Cortex of kidney (tissue), 1 donor: ENCODE measurements at places on chromosomes 7 and 10.

DNA sequence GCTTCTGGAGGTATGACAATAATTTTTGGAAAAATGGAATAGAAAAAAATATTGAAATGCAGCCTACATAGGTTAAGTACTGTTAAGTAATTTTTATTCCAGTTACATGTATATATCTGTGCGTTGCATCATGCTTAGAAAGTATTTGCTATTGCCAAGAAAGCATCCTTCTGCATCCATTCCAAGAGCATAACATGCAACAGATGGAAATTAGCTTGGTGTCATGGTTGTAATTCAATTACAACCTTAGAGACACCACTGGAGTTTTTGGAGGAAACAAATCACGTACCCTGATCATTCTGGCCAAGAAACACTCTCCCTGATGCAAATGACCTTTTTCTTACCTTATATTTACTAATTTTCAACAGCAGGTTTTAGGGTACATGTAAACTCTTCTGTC is 1.7 kb downstream of the AKR1B1 start:
- DNase-seq, result no peak

DNA sequence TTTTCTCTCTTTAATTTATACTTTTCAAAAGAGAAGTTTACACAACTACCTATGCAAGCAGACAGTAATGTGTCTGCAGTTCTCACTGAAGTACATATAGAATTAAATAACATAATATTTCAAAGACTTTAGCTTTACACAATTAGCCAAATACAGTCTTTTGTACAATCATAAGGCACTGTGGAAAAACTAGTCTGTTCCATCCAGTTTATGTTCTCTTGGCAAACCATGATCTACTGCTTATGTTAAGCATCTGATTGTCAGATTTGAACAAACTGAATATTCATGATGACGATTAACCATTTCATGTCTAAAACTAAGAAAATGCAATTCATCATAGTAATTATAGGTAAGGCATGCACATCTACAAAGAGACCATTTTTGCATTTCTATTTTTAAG is 842 bp downstream of the SEMA3A start:
- no peak for DNase-seq

DNA sequence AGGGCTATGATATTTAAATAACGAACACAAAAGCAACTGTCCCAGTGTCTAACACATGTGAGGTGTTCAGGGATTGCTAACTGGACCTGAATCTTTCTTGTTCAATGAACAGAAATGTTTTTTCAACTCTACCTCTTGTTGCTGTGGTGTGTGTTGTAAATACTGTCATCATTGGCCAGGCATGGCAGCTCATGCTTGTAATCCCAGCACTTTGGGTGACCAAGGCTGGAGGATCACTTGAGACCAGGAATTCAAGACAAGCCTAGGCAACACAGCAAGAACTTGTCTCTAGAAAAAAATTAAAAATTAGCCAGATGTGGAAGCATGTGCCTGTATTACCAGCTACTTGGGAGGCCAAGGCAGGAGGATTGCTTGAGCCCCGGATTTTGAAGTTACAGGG is 1250.9 kb downstream of the TYW1 start:
- no peak for DNase-seq

GRCh38 chr7:107591421-107591820 is 11.4 kb downstream of the BCAP29 start:
- DNase-seq, result no peak

DNA sequence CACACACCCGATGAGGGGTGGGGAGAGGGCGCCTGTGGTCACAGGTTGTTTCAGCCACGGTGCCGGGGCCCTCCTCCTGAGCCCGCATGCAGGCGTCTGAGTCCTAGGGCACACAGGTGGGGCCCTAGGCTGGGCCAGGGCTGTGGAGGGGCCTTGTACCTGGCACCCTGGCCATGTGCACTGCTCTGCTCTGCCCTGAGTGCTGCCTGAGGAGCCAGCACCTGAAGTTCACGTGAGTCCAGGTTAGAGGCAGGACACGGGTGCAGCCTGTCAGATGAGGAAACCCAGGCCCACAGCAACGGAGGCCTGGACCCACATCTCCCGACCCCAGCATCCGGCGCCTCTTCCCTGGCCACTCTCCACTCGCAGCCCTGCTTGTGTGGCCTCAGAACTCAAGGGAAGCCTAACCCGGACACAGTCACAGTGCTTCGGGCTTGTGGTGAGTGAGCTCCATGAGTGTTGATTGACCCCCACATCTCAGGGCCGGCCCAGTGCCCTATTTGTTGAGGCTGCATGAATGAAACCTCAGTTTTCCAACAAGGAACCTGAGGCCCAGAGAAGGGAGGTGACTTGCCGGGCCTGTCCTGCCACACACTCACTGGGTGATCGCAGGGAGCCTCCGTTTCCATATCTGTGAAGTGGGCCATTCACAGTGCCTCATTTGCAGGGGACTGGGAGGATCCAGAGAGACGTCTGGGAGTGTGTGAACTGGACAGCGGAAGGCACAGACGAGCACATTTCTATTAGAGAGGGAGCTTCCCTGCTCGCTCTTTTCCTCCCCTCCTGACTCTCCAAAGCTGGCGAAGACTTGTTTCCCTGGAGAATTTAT is 39.6 kb downstream of the PPIF start:
- no peak for DNase-seq

DNA sequence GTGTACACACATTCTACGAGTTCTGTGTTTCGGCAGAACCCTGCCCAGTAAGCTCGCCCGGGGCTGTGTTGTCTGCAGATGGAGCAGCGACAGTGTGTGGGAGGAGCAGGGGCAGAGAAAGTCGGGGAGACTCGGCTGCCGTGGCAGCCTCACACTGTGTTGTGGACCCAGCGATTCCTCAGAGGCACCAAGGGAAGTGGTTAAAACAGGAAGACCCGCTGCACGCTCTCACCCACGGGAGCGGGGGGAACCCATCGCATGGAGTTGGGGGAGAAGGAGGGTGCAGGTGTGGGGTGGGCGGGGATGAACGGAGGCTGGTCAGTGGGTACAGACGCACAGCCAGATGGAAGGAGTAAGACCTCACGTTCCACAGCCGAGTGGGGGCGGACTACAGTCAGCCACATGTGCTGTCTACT is 250.2 kb downstream of the ELFN1 start:
- no peak for DNase-seq
